Effector memory CD4-positive, alpha-beta T cell (primary cell): ENCODE measurements at places on chromosomes 7 and 10.
A peak's percentile ranks its signal among the peaks of the same experiment; 100 is the strongest.

DNA sequence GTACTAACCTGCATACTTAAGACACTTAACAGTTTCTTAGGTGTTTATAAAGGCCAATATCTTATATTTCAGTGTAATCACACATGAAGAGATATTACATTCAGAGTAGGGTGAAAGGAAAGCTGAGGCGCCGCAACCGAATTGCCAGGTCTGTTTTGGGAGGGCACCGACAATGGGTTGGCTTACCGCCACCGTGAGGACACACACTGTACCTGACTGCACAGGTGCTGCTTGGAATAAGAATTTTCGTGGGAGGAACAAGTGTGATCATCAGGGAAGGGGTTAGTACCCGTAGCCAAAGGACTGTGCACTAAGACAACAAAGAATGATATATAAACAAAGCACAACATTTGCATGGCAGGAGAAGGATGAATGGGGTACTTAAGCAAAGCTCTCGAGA, 591.8 kb downstream of the SUGCT start:
- DNase-seq = no peak

DNA sequence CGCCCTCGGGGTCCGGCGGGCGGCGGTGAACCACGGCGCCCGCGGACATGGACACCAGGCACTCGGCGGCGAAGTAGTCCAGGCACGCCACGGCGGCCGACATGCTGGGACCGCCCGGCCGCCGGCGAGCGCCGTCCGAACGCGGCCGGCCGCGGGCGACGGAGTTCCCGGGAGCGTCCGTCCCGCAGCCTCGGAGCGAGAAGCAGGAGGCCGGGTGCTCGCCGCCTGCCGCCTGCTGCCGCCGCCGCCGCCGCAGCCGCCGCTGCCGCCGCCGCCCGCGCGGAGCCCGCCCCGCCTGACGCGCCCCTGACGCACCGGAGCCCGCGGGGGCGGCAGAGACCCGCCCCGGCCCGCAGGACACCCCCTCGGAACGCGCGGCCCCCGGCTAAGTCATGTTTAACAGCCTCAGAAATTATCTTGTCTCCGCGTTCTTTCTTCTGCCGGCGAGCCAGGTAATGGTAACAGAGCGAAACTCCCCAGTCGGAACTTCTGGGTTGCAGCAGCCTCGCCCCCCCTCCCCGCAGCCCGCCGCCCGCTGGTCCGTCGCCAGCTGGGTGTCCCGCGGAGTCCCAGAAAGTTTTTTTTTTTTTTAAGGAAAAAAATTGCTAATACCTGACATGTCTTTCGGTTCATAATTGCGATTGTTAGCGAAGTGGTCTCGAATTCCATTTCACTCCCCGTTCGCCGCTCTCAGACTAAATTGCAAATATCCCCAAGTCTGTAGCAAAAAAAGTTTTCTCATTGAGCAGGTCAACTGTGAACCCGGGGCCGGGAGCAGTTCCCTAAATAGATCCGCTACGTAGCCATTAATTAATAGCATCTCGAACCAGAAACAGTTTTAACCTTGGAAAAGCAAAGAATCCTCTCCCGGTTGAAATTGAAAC, at the start of gene KLF14:
Gene KLF14, minus strand, starts transcription at position 277 of the 884 bp plus-strand sequence. Its CDS starts 174 bp downstream, at position 103.
- peak; percentile 13 for DNase-seq

GRCh38 chr7:133510326-133511055, 257.6 kb downstream of the EXOC4 start:
- DNase-seq = no peak

- no peak for DNase-seq
Observed at GRCh38 chr10:44829426-44829825, 81.7 kb upstream of the TMEM72 start.

DNA sequence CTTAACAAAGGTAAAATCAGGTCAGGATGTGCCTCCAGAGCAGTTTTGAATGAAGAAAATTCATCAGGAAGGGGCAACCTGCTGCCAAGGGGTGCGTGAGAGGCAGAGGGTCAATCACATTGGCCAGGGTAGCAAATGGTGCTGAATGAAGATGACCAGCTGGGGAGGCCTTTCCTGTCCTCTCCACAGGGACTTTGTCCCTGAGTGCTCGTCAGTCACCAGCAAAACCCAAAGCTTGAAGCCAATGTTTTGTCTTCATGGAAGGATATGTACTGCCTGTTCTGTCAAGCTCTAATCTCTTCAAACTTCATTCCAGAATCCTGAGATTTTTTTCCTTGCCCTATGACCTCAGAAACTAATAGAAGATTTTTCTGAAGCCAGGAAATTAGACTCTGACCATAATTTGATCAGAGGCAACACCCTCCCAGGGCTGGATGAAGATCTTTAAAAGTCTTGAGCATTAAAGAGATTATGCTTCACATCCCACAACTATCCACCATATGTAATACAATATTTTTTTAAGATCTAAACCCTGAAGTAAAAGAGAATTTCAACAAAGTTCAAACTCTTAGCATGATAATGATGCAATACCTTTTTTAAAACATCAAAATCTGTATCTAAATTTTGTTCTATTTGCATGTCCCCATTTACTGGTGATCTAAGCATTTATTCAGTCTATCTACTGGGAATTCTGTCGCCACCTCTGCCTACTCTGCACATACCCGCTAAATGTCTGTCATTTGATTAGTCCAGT, 243.0 kb downstream of the SNX13 start:
- no peak for DNase-seq

GRCh38 chr7:94031865-94032264, 27.7 kb upstream of the BET1 start:
- no peak for DNase-seq

DNA sequence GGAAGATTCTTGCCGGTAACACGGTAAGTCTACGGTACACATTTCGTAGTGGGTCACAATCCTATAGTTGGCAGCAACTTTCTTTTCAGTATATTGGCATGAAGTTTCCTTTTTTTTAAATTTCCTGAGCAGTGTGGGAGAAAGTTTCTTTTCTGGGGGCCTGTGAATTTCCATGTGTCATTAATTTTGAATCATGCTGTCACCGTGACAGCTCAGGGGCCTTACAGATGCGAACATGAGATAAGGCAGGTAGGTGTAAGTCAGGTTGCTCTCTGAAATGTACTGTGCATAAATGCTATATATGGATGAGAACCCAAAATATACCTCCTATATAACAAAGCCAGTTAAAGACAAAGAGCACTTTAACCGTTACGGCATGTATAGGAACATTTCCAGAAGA, 65.4 kb upstream of the SEM1 start:
- no peak for DNase-seq

- DNase-seq = no peak
Observed at GRCh38 chr7:111092406-111093236, 1.7 kb downstream of the LRRN3 start.

DNA sequence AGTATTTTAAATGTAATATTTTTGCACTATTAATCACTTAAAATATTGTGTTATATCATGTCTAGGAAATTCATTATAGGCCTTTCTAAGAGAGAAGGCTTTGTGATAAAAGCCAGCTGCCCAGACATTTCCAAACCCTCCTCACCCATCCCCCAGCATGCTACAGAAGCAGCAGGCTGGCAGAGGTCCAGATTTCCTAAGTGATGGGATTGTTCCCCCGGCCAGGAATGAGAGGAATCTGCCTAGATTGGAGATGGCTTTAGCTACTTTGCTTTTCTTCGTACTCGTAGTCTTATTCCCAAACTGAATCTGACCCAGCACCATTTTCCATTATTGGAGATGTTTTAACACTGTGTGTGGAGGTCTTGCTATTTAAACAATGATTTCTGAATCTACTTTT, 29.4 kb downstream of the CDK14 start:
- no peak for DNase-seq

GRCh38 chr10:117078168-117078837, 59.8 kb downstream of the VAX1 start:
- DNase-seq = no peak

DNA sequence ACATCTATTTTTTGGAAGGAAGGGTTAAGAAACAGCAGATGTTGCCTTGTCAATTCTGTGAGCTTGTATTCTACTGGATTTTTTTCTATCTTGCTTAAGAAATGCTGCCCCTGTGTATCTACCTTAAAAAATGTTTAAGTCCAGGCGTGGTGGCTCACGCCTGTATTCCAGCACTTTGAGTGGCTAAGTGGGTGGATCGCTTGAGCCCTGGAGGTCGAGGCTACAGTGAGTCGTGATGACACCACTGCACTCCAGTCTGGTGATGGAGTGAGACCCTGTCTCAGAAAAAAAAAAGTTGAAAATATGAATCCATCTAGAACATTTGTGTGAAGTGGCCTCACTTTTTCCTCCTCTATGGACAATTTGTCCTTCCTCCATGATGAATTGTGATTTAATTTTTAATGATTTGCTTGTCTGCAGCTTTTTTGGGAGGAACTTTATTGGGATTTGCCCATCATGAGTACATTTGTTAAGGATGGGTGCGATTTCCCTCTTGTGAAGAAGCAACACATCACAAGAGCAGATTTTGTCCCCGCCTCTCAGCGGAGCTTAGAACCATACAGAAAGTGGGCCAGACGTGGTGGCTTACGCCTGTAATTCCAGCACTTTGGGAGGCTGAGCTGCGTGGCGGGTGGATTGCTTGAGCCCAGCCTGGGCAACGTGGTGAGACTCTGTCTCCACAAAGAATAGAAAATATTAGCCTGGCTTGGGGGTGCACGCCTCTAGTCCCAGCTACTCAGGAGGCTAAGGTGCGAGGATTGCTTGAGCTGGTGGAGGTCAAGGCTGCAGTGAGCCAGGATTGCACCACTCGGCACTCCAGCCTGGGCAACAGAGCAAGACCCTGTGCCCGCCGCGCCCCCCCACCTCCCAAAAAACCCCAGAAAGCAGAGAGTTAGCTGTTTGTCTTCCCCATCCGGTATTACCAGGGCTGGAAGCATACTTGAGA, 57.7 kb downstream of the DNAJB6 start:
- no peak for DNase-seq

- no peak for DNase-seq
Observed at GRCh38 chr7:50092579-50093491, at the start of gene ZPBP. Gene ZPBP (minus strand): TSS chr7:50093246. CDS start chr7:50093194, 52 bp downstream.

GRCh38 chr10:120770496-120770895, 80.7 kb upstream of the WDR11 start:
- no peak for DNase-seq

DNA sequence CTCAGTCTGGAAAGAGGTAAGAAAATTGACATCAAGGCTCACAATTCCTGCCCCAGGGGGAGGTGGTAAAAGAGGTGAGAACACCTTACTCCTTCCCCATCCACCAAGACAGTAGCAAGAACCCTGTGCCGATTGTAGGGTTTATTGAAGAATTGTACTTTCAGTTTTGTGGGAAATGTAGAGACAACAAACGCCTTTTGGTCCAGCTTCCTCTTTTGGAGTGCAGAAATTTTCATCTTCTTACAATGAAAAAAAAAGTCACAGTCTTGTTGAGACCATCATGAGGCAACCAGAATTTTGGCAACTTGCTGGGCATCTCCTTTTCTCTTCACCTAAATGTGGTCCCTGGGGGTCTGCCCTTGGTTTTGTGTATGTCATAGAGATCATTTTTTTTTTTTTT, 217.7 kb downstream of the TMEM178B start:
- DNase-seq = no peak

GRCh38 chr10:73589563-73590126, 1.5 kb downstream of the USP54 start:
- no peak for DNase-seq

DNA sequence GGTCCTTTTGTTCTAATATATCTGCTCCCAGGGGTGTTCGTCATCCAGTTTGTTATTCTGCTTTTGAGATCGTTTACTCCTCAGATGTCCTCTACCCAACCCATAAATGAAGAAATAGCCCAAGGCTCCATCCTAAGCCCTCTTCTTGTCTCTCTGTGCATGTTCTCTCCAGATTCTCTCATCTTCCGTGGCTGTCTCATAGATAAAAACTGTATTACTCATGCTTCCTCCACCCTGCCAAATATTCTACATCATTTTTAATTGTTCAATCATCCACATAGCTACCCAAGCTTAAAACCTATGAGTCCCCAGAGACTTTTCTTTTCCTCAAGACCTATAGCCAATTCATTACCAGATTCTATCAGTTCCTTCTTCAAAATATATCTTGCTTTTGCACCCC, 44.9 kb downstream of the CAV1 start:
- DNase-seq = no peak

DNA sequence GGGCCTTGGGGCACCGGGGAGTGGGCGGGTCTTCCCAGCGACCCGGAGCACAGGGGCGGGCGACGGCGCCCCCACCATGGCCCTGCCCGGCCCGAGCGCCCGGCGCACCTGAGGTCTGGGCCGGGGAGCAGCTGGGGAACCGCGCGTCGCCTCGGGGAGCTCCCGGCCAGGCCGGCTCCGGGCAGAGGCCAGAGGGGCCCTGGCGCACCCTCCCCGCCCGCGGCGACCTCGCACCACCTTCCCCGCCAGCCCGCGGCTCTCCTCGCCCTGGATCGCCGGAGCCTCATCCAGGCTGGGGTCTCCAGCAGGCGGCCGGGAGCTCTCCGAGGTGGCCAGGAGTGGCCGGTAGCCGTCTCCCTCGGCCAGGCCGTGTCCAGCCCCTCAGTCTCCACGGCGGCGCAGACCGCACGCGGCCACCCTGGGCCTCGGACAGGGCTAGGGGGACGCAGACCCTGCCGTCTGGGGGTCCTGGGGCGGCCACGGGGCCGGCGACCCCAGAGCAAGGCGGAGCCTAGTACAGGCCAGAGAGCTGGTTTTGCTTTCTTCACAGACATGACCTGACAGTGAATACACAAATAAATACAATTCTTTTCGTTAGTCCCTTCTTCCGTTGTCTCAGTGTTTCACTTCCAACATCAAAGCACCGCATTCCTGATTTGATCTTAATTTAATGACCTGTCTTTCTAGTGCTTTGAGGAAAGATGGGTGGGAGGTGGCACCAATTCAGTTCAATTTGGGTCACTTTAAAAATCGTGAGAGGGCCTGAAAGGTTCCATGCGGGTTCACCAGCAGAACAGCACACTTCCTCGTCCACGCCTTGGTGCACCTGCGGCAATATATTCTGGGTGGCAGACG, 356.9 kb downstream of the DNAJB6 start:
- no peak for DNase-seq

DNA sequence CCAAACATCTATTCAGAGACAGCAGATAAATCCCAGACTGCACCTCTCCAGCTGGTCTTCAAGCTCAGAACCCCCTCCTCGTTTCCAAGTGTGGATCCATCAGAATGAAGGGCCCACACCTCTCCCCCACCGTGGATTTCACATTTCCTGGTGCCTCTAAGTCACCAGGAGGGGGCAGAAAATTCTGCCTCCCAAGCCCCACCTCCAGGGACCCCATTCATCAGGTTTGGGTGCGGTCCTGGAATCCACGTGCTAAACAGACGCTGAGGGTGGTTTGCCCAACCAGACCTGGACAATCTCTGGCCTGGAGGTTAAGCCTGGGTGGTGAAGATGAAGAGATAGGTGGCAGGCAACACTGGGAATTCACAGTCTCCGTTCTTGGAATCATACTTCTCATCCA, 92.4 kb downstream of the WDR11 start:
- DNase-seq = no peak

DNA sequence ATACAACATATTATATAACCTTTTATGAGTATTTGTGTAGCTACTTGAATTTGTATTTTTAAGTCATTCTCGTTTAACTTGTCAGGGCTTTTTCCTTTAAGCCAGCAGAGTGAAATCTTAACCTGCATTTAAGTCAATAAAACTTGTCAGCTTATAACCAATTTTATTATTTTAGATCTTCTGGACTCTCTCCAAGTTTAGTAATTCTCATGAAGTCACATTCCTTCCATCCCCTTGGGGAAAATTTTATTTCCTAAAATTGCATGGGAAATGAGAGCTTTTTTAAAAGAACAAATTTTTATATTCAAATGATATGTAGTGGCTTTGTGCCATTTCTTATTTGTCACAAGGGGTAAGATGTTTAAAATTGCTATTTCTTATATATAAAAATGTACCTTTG, 74.0 kb downstream of the SEPTIN7 start:
- no peak for DNase-seq

- no peak for DNase-seq
Observed at GRCh38 chr7:94630855-94631254, 25.1 kb downstream of the SGCE start.

GRCh38 chr10:61475449-61475873, 22.3 kb upstream of the TMEM26 start:
- DNase-seq = no peak
